ENCODE measurements at places on chromosomes 2 and 18.

DNA sequence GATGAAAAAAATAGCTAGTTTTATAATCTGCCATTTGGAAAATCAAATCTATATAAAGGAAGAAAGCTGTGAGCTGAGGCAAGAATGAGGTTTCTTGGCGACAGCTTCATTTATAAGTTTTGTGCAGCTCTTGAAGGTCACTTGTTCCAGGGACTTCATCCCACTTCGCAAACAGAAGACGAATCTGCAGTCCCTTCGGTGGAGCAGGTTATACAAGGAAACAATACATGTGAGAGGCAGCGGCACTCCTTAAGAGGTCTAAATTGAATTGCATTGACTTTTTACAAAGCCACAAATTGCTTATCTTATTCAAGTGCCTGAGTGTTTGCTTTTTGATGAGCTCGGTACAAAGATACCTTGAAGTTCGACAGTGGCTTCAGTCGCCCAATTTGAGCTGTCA, 72.2 kb downstream of the C1QL2 start:
- DNase-seq: no peak

DNA sequence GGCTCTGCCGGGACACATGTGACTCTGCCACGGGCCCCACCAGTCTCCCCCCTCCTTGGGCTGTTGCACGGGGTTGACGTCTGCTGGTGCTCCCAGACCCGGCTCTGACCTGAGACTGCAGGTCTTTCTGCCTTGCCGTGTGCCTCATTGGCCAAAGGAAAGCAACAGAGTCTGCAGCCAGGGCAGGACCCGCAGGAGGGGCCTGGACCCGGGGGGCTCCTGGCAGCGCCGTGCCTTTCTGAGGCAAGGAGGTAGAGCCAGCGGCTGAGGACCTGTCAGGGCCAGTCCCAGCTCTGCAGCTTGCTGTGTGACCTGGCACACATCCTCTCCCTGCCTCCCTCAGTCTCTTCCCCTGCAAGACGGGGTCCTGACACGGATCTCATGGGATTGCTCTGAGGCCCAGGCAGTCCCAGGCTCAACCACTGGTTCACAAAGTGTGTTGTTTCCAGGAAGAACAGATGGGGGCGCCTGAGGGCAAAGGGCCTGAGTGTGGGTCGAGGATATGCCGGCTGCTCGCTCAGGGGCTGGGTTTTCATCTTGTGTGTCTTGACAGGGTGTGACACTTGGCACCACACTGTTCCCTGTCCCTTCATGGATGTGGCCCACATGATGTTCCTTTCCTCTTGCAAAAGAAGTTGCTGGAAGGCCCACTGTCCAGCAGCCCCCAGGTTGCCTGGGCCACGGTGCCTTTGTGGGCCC, 9.0 kb downstream of the CAPN10 start:
- DNase-seq: no peak

- DNase-seq: no peak
Measured at GRCh38 chr2:199829628-199830027, 21.4 kb downstream of the FTCDNL1 start.

GRCh38 chr18:70044632-70045031, 97.0 kb upstream of the CD226 start:
- DNase-seq: peak; percentile 95

GRCh38 chr2:109160714-109161440, 31.9 kb downstream of the SH3RF3 start:
- no peak for DNase-seq

DNA sequence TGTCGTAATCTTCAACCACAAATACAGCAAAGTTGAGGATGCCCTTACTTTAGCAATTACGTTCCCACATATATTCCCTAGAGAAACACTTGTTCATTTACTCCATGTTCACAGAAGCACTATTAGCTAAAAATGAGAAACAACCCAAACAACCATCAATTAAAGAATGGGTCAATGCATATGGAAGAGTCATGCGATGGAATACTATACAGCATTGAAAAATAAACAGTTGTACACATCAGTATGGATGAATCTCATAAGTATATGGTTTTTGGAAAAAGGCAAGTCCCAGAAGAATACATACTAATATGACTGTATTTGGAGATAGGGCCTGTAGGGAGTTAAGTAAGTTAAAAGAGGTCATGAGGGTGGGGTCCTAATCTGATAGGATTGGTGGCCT, 6.3 kb downstream of the GPR148 start:
- DNase-seq: no peak

Measured in fibroblast of skin of left biceps (primary cell).